ENCODE measurements at places on chromosomes 16 and 17.
A peak's percentile ranks its signal among the peaks of the same experiment; 100 is the strongest.

- DNase-seq, result peak; percentile 45
Observed at GRCh38 chr16:3283543-3284447, 504 bp downstream of the ZNF263 start.

DNA sequence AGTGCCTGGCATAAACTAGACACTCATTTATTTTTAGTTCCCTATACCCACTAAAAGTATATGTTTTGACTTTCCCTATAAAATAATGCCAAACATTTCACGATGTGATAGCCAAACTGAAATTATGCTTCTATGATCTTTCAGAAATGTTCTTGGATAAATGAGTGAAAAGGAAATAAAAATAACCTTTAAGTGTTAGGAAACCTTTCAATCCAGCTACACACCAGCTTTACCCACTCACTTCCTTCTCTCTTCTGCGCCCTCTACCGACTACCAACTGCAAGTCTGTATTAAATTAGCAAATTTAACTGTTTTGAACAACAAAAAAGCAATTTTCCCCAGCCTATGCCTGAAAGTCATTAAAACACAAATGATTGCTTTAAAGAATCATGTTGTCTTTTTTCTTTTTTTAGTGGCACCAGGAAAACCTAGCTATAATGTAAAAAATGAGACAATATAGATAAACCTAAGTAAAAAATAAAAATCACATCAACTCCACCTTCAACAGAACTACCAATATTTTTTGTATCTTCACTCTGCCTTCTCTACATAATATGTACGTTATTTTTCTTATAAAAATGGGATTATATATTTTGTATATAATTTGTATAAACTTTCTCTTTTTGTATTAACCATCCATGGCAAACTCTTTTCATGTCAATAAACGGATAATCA lies 13.2 kb upstream of the TMEM100 start:
- DNase-seq, result no peak

DNA sequence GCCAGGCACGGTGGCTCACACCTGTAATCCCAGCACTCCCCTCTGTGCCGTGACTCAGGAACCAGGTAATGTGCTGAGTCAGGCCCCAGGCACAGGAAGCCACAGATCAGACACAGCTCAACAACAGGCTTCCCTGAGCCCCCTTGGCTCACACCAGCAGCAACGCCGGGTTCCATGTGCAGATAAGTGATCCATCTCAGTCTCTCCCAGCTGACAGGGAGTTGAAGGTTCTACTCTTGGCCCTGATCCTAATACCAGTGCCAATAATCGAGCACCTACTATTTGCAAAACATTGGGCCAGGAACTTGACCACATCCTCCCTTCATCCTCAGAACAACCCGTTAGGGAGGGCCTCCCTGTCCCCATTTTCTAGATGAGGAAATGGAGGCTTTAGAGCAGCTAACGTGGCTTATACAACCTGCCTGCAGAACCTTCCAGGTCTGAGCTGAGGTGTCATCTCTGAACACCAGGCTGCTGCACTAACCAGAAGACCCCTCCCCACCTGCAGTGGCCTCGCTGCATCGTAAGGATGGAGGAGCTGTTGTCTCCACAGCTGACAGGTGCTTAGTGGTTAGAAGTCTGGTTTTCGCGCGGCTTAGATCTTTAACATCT lies 64.8 kb upstream of the AMZ2 start:
- no peak for DNase-seq

DNA sequence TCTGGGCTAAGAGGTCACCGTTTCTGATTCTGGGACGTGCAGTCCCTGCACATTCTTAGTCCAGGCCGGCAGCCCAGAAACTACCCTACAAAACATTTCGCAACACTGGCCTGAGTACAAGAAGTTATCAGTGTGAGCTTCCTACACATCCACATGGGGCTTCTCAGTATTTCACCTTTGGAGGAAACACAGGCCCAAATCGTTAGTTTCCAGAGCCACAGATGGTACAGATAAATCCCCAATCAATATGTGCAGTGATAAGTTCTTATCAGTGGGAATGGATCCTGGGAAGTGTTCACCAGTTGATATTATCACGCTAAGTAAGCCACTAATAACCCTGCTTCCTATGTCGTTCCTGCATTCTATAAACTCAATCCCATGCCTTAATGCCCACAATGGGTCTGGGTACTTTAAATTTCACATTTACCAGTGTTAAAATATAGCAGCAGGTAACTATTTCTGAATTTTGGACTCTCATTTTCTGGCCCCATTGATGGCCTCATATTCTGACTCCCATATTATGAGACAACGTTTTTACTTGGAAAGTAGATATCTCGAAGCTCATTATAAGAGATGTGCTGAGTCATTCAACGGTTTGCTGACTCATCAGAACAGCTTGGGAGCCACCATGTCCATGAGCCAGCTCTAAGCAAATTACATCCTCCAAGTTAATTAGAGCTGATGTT lies 370.2 kb upstream of the MAF start:
- DNase-seq, result no peak

DNA sequence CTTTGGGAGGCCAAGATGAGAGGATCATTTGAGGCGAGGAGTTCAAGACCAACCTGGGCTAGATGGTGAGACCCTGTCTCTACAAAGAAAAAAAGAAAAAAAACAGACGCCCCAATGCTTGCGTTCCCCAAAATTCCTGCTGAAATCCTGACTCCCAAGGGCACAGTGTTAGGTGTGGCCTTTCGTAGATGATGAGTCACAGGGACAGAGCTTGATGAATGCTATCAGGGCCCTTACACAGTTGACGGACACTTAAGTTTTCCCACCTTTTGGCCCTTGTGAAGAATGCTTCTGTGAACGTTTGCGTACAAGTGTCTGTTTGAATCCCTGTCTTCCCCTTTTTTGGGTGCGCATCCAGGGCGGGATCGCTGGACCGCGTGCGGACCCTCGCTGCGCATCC lies 16.5 kb upstream of the ZNF750 start:
- no peak for DNase-seq
